ENCODE measurements at places on chromosomes 7 and 10. TPM values are rescaled to one million over a fixed set of nuclear protein-coding genes. Genes with fewer than 3 reads are reported as not detected.
A peak's percentile ranks its signal among the peaks of the same experiment; 100 is the strongest.

GRCh38 chr7:20858951-20859350 lies 72.3 kb upstream of the SP8 start:
- no peak overlapping the region for H3K27ac ChIP-seq
- H3K36me3 ChIP-seq, result no peaks in the 10 kb centered on the region

DNA sequence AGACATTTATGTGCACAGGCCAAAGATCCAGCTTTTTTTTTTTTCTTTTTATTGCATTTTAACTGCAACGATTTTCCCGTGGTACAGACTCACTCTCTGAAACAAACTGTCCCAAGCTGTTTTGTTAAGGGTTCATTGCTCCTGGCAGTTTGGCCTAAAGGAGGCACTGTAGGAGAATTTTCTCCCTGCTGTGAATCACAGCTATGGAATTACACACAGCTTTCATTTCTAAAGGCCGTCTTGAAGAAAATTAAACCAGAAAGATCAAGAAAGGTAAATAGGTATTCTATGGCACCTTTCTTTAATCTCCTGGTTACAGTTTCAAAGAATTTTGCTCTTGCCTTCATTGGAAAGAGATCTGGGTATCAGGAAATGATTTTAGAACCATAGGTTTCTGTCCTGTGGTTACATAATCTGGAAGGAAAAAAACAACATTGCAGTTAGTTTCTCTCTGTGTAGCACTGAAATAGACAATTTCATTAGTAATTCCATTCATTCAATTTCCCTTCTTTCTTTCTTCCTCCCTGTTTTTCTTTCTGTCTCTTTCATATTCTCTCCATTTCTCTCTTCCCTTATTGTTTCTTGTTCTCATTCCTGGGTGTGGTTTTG lies 51.2 kb downstream of the PDK4 start:
- peak overlapping the region; percentile 80 for H3K27ac ChIP-seq
- no peaks in the 10 kb centered on the region for H3K36me3 ChIP-seq

DNA sequence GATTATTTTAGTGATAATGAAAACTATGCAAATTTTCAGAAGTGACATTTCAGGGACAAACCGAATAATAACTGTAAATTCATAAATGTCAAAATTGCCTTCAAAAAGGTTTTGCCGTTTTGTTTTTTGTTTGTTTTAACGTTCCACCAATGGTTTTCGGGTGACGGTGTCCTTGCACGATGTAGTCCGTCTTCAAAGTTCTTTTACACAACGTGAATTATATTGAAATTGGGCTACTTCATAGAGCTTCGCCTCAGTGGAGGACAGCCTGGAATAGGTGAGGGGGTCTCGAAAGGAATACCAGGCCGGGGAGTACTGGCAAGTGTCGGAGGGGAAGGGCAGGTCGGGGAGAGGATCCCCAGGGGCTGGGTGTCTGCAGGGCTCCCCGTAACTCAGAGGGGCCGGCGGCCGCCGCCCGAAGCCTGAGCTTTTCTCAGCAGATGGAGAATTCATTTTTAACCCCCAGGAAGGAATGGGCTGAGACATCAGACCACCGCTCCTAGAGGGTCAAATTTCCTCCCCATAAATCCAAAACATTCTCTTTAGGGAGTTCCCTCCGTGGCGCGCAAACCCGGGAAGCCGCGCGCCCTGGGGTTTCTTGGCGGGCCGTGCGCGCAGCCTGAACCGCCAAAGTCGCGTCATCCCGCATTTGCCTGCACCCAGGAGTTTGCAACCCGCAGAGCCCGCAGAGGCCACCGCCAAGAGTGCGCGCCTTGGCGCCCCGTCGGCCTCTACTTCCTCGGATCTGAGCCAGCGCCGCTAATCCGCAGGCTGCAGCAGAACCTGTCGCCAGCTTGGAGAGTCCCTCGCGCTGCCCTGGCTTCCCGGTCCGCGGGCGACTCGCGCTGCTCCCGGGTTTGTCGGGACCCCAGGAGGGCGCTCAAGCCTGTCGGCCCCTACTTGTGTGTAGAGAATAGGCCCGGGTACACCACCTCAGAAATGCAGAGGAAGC lies 17.3 kb upstream of the EVX1 start:
- H3K27ac ChIP-seq, result no peak overlapping the region
- H3K4me1 ChIP-seq, result no peaks in the 10 kb centered on the region
- H3K36me3 ChIP-seq, result no peaks in the 10 kb centered on the region
- peaks cover 77% of the 10 kb centered on the region for H3K27me3 ChIP-seq

The TAS2R4 gene
- total RNA-seq, result 2.0 TPM

The RGR gene
- total RNA-seq, result not detected

Data from lower lobe of right lung (tissue), 2 donors.